NCI-H69 (cell line): ENCODE measurements at places on chromosomes 6 and 20.

- DNase-seq, result no peak
Observed at GRCh38 chr20:19330731-19331130, 118.3 kb downstream of the SLC24A3 start.

DNA sequence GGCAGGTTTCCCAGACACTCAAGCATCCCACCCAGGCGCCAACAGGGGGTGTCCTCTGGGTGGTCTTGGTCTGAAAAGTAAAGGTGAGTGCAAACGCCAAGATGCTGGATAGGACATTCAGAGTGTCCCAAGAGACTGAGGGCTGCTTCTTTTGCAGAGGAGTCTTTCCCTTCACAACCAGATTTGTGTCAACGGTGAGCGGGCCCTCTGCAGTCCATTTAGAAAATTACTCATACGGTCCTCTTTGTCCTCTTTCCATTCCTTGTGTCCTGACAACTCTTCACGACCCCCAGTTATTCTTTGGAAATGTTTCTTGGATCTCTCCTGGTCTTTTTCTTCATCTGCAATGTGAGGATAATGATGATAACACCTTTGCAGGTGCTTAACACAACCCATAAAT is 257.8 kb downstream of the CDC5L start:
- no peak for DNase-seq

- peak; percentile 67 for DNase-seq
Observed at GRCh38 chr20:20553541-20553940, 158.9 kb downstream of the RALGAPA2 start.

DNA sequence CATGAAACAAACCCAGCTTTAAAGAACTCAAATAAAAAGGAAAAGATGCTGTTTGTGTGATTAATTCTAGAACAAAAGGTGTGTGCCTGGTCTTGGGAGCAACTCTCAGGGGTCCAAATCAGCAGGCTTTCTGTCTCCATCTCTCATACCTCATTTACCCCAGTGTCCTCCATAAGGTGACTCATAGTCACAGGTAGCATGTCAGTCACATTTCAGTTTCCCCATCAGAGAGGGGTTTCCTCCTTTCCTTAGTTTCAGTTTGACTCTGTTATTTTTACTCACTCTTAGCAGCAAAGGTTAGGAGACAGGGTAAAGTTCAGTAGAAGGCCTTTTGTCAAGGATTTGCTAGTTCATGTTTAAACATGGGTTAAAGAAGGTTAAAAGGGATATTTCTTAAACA is 46.2 kb downstream of the OGFRL1 start:
- no peak for DNase-seq

DNA sequence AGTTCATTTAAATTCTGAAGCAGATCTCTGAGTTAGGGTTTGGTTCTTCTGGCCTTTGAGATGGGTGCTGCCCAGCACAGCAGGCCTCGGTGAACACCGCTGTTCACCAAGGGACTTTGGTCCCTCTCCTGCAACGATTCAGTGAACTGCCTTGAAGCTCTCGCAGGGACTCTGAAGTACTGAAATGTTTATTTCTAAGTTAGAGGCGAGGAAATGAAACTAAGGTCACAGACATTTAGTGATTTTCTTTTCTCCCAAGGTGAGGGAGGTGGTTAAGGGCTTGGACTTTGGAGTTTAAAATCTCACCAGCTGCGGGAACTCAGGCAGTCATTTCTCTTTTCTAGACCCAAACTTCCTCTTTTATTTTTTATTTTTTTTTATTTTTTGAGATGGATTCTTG is 26.2 kb downstream of the E2F3 start:
- no peak for DNase-seq

- peak; percentile 46 for DNase-seq
Observed at GRCh38 chr6:100283285-100283684, 181.4 kb downstream of the SIM1 start.

DNA sequence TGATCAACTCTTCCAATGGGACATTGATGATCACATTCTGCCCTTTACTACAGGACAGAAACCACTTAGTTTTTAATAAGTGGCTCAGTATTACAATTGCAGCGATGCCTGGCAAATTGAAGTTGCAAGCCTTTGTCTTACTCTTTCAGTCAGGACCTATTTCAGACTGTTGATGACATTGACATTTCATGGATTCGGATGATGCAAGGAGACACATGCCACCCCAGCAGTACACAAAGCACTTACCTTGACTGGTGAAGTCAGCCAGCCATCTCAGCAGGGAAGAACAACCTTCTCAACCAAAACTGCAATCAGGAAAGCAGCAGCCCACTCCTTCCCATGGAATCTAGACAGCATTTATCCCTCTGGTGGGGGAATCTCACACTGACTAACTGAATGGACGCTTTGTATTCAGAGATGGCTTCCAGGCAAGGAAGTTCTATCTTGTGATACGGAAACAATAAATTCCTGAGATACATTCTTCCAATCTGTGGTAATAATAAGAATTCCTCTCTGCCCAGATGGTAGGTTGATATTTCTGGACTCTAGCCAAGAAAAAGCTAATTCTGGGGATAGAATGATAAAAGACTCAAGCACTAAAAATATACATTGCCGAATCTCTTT is 24.8 kb downstream of the NFYA start:
- no peak for DNase-seq

- DNase-seq, result peak; percentile 72
Observed at GRCh38 chr20:478949-479429, 16.7 kb upstream of the TBC1D20 start.

GRCh38 chr6:1773700-1774099 is 164.0 kb downstream of the FOXC1 start:
- no peak for DNase-seq

- DNase-seq, result peak; percentile 80
Observed at GRCh38 chr20:57259938-57260921, 6.2 kb downstream of the BMP7 start.

DNA sequence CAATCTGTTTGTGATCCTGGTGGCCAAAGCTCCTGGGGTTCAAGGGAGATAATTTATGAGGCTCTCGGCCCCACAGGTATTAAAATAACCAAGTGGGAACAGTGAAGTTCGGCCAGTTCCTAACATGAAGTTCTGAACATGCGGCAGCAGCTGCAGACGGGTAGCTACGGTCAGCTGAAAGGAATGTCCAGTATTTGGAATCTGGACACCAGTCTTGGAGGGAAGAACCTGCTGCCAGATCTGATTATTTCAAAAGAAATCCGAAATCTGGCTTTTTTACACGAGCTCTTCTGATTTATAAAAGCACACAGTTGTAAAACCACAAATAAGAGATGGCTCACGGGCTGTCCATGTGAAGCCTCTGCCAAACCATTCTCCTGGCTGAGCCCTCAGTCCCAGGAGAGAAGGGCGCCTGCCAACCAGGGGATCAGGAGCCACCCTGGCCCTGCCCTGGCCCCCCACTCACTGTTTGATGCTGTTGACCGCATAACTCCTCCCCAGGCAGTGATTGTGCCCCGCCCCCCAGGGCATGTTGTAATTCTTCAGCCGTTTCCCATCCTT is 28.2 kb upstream of the KCNB1 start:
- no peak for DNase-seq

DNA sequence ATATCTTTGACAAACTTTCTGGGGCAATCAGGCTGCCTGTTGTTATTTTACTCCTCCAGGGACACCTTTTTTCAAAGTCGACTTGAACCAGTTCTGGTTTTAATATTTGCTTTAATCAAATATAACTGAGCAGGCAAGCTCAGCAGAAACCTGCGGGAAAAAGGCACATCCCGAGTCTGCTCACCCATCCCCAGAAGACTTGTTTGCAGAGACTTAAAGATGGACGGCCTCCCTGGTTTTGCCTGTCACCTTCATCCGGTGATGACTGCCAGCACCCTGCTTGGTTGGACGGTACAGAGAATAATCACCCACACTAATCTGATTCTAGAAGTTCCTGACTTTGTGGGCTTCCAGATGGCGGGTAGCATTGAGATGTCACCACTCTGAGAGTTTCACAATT is 36.8 kb downstream of the PPP1R3G start:
- DNase-seq, result no peak

GRCh38 chr20:14720251-14720650 is 382.8 kb upstream of the FLRT3 start:
- DNase-seq, result no peak

GRCh38 chr6:166795879-166796278 is 160.5 kb downstream of the RNASET2 start:
- no peak for DNase-seq

DNA sequence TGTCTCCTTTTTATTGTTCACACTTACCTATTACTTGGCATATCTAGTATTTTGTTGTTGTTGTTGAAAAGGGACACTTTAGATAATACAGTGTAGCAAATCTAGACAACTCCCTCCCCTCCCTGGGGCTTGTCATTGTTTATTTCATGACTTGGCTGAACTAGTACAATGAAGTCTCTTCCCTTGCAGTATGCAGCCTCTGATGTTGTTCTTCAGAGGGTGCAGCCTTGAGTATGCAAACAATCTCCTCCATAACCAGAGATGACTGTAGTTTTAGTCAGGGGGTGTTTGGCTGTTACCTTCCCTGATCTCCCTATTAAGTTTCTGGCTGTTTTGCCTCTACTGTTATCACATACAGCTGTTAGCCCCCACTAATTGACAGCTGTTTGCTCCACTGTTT is 315.4 kb upstream of the RUNX2 start:
- DNase-seq, result no peak

GRCh38 chr20:1484438-1485116 is 6.6 kb downstream of the SIRPB2 start:
- no peak for DNase-seq

GRCh38 chr6:14721103-14721758 is 524.6 kb upstream of the JARID2 start:
- peak; percentile 51 for DNase-seq

DNA sequence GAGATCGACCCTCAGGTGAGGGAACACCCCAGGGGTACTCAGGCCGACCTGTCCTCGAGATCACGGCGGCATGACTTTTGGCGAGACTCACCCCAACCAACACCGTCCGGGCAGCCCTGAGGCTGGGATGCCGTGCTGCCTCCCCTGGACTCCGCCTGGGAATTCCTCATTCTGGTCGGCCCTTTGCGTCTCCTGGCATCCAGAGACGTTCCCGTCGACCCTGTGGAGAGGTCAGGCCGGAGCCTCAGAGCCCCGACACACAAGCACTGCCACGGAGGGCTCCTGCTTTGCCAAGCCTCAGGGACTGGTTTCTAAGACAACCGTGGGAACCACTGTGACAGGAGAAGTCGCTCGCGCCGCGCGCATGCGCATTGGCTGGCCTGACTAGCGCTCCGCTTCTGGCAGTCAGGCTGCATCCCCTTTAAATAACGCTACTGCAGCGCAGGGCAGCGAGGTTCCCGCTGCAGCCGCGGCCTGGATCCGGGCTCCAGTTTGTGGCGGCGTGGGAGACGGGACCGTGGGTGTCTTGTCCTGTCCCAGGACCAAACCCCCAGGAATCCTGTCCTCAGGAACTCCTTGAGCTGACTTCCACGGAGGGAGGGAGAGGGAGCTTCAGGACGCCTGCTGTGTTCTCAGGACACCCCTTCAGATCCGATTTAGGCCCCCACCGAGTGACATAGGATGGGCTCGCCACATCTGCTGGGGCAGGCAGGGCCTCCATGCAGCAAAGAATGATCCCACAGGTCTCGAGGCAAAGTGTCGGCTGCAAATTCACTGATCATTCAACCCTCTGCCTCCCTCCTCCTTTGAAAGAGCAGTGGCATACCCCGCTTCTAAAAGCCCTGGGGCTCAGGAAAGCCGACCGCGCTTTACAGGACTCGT is 163.2 kb upstream of the ZNF337 start:
- DNase-seq, result peak; percentile 66

DNA sequence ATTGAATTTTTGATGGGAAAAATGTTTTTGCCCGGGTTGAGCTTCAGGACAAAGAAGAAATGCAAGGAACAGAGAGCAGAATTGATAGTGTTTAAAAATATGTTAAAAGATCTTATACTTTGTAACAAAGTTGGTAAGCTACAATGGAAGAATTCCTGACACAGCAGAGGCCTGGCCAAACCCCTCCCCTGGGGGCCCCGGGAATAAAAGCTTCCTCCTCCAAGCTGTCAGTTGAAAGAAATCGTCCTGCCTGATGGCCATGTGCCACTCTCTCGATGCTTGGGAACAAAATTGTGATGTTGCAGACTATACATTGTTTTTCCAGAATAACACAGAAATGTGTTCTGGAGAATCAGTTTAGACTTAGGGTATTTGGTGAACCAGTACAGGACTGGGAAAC is 14.2 kb upstream of the TOX2 start:
- DNase-seq, result no peak

DNA sequence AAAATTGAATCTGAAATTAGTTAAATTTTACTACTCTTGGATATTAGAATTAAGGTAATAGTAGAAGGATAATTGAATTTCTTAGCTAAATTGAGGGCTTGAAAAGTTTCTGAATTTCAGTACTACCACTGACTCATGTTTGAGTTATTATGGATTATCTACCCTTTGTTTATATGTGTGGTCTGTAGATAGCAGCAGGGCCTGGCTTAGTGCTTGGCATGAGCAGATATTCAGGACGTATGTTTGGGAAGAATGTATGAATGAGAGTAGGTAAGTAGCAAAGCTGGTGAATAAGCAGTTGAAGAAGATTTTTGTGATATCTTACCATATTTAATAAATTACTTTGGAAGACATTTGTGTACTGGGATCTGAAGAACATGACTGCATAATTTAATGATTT is 152.7 kb downstream of the MACROD2 start:
- no peak for DNase-seq

GRCh38 chr20:21623074-21623780 is 82.2 kb upstream of the PAX1 start:
- DNase-seq, result no peak

DNA sequence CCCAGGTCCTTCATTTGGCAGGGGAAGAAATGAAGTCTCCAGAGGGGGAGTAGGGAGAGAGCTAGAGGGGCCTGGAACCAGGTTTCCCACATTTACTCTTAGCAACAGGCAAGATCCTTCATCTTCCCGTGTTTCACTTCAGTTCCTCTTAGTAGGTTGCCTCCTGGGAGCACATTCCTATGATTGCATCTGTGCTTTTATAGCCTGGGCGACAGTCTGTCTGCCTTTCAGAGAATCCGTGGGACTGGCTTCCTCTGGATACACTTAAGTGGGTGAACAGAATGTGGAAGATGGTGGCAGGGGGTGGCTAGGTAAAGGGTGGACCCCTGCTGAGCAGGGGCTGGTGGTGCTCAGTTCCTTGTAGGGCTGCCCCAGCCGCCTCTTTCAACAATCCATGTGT is 33.4 kb downstream of the STK35 start:
- DNase-seq, result peak; percentile 37

GRCh38 chr6:154159126-154159525 is 120.1 kb downstream of the OPRM1 start:
- DNase-seq, result no peak

GRCh38 chr20:63342561-63343459 is 18.3 kb downstream of the CHRNA4 start:
- DNase-seq, result peak; percentile 58

DNA sequence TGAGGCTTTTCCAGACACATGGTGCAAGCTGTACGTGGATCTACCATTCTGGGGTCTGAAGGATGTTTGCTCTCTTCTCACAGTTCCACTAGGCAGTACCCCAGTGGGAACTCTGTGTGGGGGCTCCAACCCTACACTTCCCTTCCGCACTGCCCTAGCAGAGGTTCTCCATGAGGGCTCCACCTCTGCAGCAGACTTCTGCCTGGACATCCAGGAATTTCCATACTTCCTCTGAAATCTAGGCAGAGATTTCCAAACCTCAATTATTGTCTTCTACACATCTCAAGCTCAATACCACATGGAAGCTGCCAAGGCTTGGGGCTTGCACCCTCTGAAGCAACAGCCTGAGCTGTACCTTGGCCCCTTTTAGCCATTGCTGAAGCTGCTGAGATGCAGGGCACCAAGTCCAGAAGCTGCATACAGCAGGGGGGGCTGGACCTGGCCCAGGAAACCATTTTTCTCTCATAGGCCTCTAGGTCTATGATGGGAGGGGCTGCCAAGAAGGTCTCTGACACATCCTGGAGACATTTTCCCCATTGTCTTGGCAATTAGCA is 11.6 kb downstream of the PDSS2 start:
- no peak for DNase-seq
